ENCODE measurements at places on chromosomes 3 and 15.

DNA sequence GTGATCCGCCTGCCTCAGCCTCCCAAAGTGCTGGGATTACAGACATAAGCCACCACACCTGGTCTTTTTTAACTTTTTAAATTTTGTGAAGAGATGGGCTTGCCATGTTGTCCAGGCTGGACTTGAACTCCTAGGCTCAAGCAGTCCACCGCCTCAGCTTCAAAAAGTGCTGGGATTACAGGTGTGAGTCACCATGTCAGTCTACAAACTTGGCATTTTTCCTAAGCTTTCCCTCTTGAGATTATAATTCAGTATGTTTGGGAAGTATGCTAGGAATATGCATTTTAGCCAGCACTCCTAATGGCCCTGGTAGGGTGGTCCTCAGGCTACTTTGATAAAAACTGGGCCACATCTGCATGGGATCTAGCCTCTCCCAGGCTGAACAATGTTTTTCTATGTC is 4.4 kb downstream of the WDR73 start:
- H3K4me1 ChIP-seq, result peaks cover 9% of the 10 kb centered on the region
- H3K36me3 ChIP-seq, result no peaks in the 10 kb centered on the region
- no peak overlapping the region for H3K27ac ChIP-seq
- DNase-seq, result no peak
- no peaks in the 10 kb centered on the region for H3K27me3 ChIP-seq

- H3K36me3 ChIP-seq, result no peaks in the 10 kb centered on the region
- H3K27me3 ChIP-seq, result no peaks in the 10 kb centered on the region
- H3K27ac ChIP-seq, result no peak overlapping the region
- DNase-seq, result no peak
- no peak overlapping the region for H3K4me3 ChIP-seq
These were observed 84.1 kb downstream of the GLDN start for GRCh38 chr15:51425517-51426040.

DNA sequence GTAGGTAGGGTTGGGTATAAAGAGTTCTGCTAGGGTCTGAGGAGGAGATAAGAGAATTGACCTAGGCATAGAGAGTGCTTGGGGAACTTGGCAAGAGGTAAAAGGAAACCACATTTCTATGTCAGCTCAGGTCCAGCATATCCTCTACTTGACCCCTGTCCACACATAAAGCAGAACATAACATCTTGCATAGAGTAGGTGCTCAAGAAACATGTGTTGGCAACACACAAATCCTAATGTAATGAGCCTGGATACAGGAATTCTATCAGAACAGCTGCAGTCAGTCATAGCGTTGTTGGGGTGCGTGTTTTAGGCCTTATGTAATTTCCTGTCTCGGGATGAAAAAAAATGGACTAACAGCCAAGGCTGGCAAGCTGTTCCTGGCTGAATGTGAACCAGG is 35.0 kb upstream of the PLCL2 start:
- no peaks in the 10 kb centered on the region for H3K27me3 ChIP-seq
- peaks cover 38% of the 10 kb centered on the region for H3K4me1 ChIP-seq
- no peaks in the 10 kb centered on the region for H3K36me3 ChIP-seq
- DNase-seq, result no peak
- peak overlapping the region; percentile 46 for H3K27ac ChIP-seq

GRCh38 chr15:78018445-78018844 is 59.1 kb downstream of the TBC1D2B start:
- no peak overlapping the region for H3K4me3 ChIP-seq
- peaks cover 11% of the 10 kb centered on the region for H3K36me3 ChIP-seq
- peaks cover 2% of the 10 kb centered on the region for H3K4me1 ChIP-seq

- no peaks in the 10 kb centered on the region for H3K27me3 ChIP-seq
- DNase-seq, result no peak
- no peak overlapping the region for H3K27ac ChIP-seq
- no peak overlapping the region for H3K4me3 ChIP-seq
- no peaks in the 10 kb centered on the region for H3K36me3 ChIP-seq
These were observed 8.1 kb upstream of the POC1A start for GRCh38 chr3:52162250-52162872.

DNA sequence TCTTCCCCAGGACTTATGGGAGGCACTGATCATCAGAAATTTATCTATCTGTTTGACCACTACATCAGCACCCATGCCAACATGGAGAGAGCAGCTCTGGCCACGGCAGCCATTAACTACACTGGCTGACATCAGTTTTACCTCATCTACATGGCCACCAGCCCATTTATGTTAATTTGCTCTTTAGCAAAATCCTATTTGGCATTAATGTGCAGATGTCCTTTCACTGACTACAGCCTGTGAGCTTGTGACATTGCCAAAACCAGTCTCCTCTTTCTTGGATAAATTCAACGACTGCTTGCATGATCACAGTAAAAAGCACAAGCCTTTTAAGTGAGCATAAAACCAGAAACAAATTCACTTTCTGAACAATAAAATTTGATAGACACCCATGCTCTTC is 47.5 kb downstream of the NR1I2 start:
- peaks cover 8% of the 10 kb centered on the region for H3K4me1 ChIP-seq
- H3K4me3 ChIP-seq, result no peak overlapping the region
- H3K27ac ChIP-seq, result no peak overlapping the region
- no peak for DNase-seq
- no peaks in the 10 kb centered on the region for H3K27me3 ChIP-seq

DNA sequence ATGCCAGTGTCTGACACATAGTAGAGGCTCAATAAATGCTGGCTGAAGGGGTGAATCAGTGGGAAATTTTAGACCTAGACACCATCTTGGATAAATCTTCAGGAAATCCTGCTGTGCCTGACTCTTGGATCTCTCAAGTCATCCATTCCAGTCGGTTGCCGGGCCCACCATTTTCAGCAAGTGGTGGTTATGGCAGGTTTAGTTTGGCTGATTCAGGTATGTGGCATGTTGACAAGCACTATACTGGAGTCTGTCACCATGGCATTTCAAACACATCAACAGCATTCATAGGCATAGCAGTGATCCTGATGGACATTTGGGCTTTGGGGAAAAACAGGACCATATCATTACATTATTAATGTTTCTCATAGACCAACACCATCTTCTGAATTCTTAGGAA is 25.7 kb upstream of the APH1B start:
- no peak overlapping the region for H3K27ac ChIP-seq
- no peak for DNase-seq
- H3K4me1 ChIP-seq, result peaks cover 15% of the 10 kb centered on the region
- no peak overlapping the region for H3K4me3 ChIP-seq
- no peaks in the 10 kb centered on the region for H3K27me3 ChIP-seq

GRCh38 chr3:57893668-57894067 is 114.6 kb upstream of the FLNB start:
- peaks cover 54% of the 10 kb centered on the region for H3K4me1 ChIP-seq
- peaks cover 13% of the 10 kb centered on the region for H3K36me3 ChIP-seq
- H3K4me3 ChIP-seq, result no peak overlapping the region
- H3K27ac ChIP-seq, result peak overlapping the region; percentile 85
- H3K27me3 ChIP-seq, result no peaks in the 10 kb centered on the region
- DNase-seq, result no peak

GRCh38 chr3:51618496-51618895 is 52.6 kb upstream of the TEX264 start:
- DNase-seq, result no peak
- H3K4me1 ChIP-seq, result peaks cover 22% of the 10 kb centered on the region
- H3K36me3 ChIP-seq, result no peaks in the 10 kb centered on the region
- no peak overlapping the region for H3K4me3 ChIP-seq
- H3K27ac ChIP-seq, result no peak overlapping the region
